Suprapubic skin (tissue), 4 donors: ENCODE measurements at places on chromosomes 2 and 18.

DNA sequence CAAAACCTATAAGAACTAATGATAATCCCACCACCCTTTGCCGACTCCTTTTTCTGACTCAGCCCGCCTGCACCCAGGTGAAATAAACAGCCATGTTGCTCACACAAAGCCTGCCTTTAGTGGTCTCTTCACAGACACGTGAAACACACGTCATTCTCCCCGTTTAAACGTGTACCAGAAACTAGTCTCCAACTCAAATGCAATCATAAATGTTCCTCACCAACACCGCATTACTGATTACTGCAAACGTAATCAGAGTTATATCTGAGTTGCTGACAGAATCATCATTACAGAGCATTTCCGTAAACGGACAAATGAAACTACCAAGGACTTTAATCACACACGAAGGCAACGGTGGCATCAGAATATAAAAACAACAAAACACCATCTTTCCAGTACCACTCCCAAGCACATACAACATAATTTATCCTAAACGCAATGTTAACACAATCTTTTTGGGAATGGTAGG lies 1.9 kb downstream of the CLK1 start:
- no peak for DNase-seq

DNA sequence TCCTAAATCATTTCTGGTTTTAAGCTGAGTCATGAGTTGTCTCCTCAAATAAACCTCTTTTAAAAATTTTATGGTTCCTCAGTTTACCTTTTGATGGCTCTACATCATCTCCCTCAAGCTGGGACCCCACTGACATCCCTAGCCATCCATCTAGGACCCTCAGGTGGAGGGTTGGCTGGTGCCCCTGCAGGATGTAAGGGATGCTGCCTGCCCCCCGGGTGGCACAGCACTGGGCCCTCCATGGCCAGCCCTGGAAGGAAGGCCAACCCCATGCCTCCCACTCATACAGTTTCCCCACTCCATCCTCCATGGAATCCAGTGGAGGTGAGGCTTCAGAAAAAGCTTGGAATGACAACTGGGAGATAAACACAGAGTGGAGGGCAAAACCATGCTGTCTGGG lies 17.2 kb upstream of the GPC1 start:
- DNase-seq: peak; percentile 32

GRCh38 chr2:57460396-57461276 lies 586.0 kb upstream of the VRK2 start:
- no peak for DNase-seq

- DNase-seq: no peak
These were observed 9.3 kb upstream of the PTMA start for GRCh38 chr2:231699006-231699405.

- DNase-seq: no peak
These were observed 1.9 kb upstream of the CFAP53 start for GRCh38 chr18:50268022-50268747.

- DNase-seq: no peak
These were observed 53.1 kb downstream of the SLC39A10 start for GRCh38 chr2:195709901-195710806.

DNA sequence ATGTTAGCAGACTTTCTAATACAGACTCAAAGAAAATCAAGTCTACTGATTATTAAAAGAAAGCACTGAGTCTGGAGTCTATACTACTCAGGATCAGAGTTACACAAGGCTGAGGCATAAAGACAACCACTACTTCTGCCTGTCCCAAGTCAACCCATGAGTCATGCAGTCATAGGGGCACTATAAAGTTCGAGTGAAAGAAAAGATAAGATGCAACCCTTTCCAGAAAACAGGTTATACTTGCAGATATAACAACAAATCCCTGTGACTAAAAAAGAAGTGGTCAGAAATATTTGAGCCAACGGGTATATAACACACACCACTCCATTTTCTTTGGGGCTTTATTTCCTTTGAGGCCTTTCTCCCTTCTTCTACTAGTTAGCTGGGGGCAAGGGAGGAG lies 18.6 kb upstream of the SCRN3 start:
- DNase-seq: no peak

DNA sequence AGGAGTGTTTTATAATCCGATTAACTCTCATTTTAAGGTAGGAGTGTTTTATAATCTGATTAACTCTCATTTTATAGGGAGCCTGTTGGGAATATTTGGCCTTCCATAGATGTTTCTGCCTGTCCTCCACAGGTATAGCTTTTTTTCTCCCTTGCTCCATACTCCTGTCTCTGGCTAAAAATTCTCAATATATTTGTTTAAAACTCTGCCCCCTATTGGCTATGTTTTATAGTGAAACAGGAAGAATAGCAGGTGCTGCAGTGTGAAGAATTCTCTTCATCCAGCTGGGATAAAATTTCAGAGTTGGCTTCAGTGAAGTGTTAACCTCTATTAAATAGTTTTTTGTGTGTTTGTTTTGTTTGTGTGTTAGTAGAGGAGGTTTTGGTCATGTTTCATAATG lies 1046.0 kb upstream of the TMEFF2 start:
- no peak for DNase-seq

GRCh38 chr18:23114911-23115310 lies 20.4 kb upstream of the CABLES1 start:
- no peak for DNase-seq

GRCh38 chr2:69734854-69735544 lies 6.9 kb upstream of the ANXA4 start:
- DNase-seq: no peak

DNA sequence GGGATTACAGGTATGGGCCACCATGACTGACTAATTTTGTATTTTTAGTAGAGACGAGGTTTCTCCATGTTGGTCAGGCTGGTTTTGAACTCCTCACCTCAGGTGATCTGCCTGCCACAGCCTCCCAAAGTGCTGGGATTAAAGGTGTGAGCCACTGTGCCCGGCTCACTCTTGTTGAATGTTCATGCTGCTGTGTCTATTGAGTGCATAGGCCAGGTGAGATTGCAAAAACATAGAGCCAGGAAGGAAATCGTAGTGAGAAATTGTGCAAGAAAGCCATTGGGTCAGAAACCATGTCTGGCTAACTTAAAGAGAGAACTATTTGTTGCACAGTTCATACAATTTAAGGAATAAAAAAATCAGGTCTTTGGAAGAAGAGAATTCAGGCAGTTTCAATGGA lies 45.5 kb upstream of the FZD5 start:
- DNase-seq: no peak

- DNase-seq: no peak
These were observed 1.8 kb downstream of the DCC start for GRCh38 chr18:52341608-52342381.

GRCh38 chr18:8769509-8770095 lies 64.2 kb downstream of the MTCL1 start:
- no peak for DNase-seq

DNA sequence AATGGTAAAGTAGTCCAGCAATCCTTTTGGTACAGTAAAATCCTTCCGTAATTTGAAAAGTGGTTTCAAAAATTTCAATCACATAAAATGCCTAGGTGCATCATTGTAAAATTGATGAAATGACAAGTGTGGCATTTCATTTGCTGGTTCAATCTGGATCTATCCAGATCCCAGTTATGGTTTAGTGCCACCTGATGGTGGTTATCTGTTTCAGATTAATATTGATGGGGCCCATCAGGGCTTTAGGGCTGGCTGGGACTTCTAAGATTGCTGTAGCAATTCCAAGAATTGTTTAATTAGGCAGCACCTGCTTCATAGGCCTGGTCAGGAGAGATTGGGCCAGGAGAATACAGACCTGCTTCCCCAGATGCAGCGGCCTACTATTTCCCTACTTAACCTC lies 55.5 kb upstream of the PIK3C3 start:
- DNase-seq: no peak

DNA sequence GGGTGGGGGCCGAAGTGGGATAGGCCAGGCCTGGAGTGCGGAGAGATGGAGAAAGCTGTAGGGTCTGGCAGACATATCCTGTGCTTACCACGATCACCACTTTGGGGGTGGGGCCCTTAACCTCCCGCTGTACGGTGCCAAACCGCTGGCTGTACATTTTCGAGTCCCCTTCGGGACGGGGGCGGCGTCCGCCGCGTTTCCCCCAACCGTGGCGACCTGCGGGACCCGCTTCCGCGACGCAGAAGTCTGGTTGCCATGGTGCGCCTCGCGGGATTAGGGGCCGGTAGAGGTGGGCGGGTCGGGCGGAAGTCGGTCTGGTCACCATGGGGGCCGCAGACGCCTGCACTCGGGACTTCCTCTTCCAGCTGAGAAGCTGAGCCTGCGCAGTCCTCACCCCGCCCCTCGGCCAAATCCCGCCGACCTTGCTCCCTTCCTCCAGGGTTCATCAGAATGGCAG lies at the start of gene CFAP53:
TSS of gene CFAP53 (minus strand) at position 248 of the 457 bp plus-strand sequence. CDS start at position 157, 91 bp downstream.
- DNase-seq: peak; percentile 93

DNA sequence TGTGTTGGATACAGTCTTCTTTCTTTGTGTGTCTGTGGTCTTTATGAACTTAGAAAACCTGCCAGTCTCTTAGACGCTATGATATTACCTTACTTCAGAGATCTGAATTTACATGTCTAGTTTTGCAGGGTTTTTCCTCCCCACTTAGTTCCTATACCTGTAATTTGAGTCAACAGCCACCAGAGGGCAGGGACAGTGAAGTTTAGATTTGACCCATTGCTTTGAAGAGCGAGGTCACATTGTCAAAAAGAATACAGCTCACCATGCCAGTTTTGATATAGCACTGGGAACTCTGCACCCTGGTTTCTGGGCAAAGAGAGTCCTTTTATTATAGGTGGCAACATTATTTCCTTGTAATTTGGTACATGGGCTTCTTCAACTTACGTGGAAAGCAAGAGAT lies 102.3 kb downstream of the MAPK4 start:
- DNase-seq: no peak

DNA sequence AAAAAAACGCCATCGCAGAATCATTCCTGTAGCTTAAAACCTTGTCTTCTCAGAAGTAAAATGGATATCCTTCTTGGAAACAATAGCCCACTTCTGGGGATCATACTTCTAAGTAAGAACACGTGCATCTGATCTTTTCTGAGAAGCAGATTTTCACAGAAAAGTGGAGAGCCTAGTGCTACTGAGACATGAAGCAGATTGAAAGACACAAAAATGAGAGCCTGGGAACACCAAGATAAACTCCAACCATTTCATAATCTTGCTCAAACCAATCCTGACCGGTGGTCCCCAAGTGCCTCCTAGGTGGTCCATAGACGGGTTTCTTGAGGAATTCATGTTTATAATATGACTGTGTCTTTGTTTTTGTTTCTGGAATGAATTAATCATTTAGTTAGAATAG lies 191.2 kb downstream of the IRS1 start:
- DNase-seq: no peak

DNA sequence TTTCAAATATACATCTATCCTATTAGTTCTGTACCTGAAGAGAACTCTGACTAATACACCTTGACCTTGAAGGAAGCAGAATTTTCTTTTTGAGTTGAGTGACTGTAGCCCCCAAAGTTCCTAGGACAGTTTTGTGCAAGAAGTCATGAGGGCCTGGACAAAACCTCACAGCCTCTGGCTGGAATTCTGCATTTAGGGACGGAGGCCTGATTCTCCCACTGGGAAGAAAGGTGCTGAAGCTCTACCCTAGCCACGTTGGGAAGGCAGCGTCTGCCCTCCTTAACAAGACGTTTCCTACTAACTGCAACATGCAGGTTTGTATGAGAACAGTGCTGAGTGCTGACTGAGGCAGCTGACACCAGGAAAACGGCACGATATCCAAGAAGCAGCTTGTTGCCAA lies 74.4 kb upstream of the ZCCHC2 start:
- no peak for DNase-seq

DNA sequence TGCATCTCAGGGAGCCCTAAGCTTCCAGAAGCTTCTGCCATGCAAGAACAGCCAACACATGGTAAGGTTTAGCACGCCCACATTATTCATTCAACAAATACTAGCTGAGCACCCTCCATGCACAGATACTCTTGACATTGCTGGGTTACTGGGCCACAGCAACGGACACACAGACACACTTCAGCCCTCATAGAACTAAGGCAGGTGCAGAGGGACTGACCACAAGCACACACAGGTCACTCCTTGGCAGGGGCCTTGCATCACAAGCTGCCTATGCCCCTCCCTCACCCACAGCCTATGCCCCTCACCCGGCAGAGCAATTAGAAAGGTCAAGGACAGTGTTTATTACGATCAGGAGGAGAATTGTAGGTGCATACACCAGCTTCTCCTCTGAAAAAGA lies 15.8 kb downstream of the SLC14A2 start:
- DNase-seq: no peak

DNA sequence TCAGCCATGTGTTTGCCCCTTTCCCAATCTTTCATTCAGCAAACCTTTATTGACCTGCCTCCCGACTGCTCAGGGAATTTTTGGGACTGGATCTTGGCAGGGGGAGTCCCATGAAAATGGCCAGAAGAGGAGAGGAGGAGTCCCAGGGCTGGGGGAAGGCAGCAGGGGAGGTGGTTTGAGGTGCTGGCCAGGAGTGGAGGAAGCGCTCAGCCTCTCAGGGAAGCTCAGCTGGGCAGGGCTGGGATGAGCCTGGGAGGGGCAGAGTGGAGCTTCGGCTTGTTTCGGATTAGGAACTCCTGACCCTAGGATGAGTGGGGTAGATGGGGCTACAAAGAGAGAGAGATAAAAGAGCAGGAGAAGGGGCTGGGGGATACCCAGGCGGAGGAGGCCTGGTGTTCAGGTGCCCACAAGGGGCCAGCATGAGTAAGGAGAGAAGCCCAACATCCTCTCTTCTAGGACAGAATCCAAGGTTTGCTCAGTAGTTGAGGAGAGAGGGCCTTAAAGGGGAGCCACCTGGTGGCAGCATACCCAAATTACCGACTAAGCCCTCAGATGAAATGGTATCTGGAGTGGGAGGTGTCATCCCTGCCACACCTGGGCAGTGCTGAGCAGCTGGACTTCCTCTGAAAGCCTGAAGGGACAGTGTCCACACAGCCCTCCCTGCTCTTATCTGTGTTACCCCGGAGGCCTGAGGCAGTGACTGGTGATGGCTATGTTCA lies 91.1 kb downstream of the INHBB start:
- peak; percentile 74 for DNase-seq

- no peak for DNase-seq
These were observed 62.2 kb downstream of the GALNT14 start for GRCh38 chr2:31075941-31076590.

DNA sequence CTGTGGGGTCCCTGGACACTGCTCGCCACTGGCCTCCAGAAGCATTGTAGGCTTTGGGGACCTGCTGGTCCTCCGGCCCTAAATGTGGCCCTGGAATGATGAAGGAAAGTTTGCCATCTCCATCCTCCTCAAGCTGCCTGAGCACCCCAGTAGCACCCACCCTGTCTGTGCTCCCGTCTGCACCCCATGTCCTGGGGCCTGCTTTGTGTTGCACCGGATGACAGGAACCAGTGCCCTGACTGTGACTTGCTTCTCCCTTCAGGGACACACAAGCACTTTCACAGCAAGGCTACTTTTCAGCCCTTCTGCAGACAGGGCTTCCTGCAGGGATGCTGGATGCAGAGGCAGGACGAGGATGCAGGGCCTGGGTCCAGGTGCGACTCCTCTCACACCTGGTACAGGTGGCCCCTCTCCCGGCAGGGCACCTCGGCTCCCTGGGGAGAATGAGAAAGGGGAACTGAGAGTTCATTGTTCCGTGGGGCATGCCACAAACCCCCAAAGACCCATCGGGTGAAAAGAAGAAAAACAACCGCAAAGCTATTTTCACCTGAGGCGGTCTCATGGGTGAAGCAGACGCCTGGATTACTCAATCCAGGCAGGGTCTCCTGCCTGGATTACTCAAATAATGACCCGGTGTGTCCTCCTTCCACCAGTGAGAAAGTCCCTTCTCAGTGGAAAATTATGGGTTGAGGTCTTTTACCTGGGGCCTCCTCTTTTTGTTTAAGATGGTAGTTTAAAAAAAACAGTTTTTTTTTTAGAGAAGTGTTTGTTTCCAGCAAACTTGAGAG lies 74.9 kb downstream of the LONRF2 start:
- DNase-seq: no peak

- no peak for DNase-seq
These were observed 86.4 kb upstream of the MAP4K3 start for GRCh38 chr2:39523308-39524044.
